ENCODE measurements at places on chromosomes 1 and 21.

- no peak for DNase-seq
Observed at GRCh38 chr1:110059133-110059863, 11.2 kb downstream of the ALX3 start.

- DNase-seq = no peak
Observed at GRCh38 chr1:13600762-13601453, 17.3 kb downstream of the PDPN start.

- no peak for DNase-seq
Observed at GRCh38 chr1:183027031-183027430, 3.8 kb downstream of the LAMC1 start.

GRCh38 chr1:164131949-164132348, 427.0 kb upstream of the PBX1 start:
- DNase-seq = no peak

- no peak for DNase-seq
Observed at GRCh38 chr1:246602194-246602593, 35.9 kb downstream of the CNST start.

DNA sequence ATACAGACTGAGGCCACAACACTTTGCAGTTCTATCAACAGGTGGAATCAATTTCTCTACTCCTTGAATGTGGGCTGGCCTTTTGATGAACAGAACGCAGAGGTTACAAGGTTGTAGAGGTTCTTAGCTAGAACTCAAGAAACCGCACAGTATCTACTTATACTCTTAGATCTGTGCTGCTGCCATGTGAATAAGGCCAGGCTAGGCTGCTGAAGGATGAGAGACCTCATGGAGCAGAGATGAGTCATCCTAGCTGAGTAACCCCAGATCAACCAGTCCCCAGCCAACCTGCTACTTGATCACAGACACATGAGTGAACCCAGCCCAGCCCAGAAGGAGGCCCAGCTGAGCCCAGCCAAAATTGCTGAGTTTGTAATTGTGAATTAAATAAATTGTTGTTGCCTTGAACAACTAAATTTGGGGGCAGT, 35.3 kb upstream of the BCAR3 start:
- DNase-seq = no peak

- DNase-seq = no peak
Observed at GRCh38 chr1:33578557-33579448, 106.4 kb downstream of the ZSCAN20 start.

DNA sequence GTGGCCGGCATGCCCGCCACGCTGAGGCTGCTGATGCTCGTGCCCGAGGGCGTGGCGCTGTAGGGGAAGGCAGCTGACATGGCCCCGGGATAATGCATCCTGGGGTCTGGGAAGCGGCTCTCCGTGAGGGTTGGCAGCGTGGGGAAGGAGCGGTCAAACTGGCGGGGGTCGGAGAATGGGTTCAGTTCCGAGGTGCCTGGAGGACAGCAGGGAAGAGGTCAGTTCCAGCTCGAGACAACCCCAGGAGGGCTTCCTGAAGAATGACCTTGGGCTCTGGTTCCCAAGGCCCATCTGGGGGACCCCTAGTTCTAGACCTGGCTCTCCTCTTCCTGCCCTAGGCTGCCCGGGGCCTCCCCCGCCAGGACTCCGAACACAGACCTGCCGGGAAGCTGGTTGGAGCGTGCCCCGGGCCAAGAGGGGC, 27.6 kb downstream of the RUNX3 start:
- DNase-seq = no peak

GRCh38 chr1:168554603-168555483, 11.0 kb upstream of the XCL2 start:
- DNase-seq = no peak

GRCh38 chr1:185636848-185637247, 97.3 kb upstream of the HMCN1 start:
- DNase-seq = no peak

- no peak for DNase-seq
Observed at GRCh38 chr1:198373376-198373775, 167.1 kb downstream of the ATP6V1G3 start.

DNA sequence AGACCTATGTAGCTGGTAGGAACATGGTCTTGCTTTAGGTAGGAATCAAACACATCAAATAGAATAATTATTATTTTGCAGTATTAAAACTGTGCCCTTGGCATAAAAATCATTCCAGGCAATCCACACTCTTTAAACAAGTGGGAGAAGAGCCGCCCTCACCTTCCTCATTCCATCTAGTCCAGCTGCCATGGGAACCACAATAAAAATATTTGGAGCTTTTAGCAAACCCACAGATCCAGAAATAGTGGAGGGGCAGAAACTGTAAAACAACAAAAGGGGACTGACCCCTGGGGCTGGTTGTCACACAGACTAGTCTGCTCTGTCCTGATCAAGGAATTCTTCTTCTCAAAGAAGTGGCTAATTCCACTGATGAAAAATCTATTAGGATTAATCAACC, 61.6 kb downstream of the PTPRC start:
- DNase-seq = no peak

GRCh38 chr1:93707956-93708355, 26.3 kb upstream of the BCAR3 start:
- no peak for DNase-seq

DNA sequence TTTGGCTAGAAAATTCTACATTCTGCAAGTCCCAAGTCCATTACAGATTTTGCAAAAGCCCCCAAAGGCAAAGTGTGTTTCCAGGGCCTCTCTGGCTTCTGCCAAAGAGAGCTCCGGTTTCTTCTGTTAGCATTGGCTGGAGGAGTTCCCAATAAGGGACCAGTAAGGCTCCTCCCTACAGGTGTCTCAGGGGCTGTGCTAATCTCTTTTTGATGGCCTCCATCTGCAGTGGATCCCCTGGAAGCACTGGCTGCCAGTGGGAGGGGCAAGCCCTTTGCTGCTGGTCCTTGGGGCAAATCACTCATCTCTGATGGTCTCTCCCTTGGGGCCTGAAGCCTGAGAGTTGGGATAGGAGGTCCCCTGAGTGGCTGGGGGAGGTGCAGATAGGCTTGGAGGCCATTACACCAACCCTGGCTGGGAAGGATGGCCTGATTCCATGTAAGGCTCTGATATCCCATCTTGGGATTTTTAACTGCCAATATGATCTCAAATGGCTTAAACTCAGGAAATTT, 89.1 kb upstream of the USP24 start:
- DNase-seq = no peak

DNA sequence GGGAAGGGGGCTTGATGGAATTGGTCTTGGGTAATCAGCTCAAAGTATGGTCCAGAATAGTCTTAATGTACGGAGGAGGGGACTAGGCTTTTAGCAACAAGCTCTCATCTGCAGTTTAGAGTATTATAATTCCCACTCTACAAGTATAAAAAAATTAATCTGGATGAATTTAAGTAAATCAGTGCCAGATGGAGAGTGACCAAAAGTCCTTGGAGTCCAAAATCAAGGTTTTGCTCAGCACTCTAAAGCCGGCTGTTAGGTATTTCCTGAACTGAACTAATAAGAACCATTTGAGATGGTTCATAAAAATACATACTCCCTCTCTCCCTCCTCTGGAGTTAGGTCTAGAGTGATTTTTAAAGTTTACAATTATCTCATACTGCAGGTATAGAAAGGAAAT, 23.7 kb downstream of the GLUL start:
- DNase-seq = no peak

- peak; percentile 39 for DNase-seq
Observed at GRCh38 chr1:46667782-46668760, at the start of gene ATPAF1. ATPAF1 (minus strand) TSS chr1:46668364; CDS start chr1:46668322, 42 bp downstream.

GRCh38 chr1:26994787-26995517, 1.5 kb downstream of the TRNP1 start:
- DNase-seq = no peak

DNA sequence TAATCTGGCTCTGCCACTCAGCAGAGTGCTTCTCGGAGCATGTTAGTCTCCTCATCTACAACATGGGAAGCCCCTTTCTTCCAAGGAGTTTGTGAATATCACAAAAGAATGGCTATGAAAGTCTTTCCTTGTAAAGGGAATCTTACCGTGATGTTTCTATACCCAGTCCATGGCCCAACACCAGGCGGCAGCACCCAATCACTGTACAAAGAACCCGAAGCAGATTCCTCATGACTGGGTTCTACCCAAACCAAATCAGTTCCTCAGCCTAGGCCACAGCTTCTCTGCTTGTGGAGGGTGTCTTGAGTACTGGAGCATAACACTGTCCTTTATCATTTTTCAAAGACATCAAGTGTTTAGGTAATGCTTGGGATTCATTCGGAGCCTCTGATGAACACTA, 16.6 kb upstream of the SLFNL1 start:
- DNase-seq = no peak

GRCh38 chr1:203512517-203512847, 18.5 kb downstream of the OPTC start:
- DNase-seq = no peak

DNA sequence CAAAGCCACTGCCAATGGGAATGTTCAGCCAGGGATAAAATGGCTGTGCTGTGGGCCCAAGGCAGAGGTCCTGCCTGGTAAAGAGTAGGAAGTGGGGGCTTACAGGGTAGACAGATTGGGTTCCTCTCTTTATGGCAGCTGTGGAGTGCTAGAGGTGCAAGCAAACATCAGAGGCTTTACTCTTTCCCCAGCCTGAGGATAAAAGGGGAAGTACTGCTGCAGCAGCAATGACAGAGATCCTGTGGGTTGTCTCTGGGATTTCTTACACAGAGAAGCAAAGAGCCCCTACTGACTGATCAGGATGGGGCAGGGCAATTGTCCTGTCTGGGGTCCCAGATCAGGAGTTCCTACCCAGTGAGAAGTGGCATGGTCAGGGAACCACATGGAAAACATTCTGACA, 54.2 kb downstream of the DRAM2 start:
- DNase-seq = no peak

DNA sequence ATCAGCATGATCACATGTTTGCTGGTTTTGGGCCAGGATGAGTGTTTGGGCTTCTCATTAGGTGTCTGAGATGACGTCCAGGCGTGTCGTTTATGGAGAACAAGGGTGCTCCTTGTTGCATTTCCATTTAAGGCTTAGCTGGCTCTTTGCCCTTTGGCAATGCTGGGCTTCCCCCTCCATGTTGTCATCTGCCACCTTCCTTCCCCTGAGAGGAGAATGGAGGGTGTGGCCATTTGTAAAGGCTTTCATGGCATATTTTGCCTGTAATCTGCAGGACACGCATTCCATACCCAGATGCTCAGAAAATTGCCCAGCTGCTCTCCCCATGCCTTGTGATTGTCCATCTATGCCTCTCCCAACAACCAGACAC, 27.7 kb downstream of the PKP1 start:
- no peak for DNase-seq

GRCh38 chr1:17412093-17412870, 27.2 kb downstream of the RCC2 start:
- no peak for DNase-seq

DNA sequence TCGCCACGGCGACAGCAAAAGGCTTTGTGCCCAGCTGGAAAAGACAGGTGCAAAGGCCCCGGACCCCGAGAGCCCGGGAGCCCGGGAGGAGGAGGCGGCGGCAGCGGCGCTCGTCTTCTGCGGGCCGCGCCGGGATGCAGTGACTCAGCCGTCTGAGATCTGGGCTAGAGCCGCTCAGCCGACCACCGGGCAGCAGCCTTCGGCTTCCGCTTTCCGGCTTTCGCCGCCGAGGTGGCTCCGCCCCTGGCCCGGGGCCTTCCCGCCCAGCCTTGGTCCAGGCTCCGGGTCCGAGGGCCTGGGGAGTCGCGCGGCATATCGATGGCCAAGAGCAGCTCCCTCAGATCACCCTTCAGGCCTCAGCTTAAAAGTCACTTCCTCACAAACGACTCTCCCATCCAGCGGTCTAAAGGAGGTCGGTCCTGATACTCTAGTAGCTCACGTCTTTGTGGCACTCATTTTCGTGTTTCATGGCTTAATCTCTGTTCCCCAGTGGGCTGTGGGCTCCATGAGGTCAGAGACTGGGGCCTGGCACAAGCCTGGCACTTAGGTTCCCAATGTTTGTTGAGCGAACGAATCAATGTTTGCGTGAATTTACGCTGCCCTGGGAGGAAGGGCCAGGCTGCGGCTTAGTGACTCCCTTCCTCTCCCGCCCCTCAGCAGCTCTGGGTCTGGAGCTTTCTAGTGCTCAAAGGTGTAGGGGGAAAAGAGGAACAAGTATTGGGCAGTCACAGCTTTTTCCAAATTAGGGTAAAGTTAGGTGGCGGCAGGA, at the start of gene PHTF1:
Gene PHTF1, minus strand, starts transcription at position 154 of the 769 bp plus-strand sequence. CDS start 783 bp downstream, outside the sequence.
- DNase-seq = peak; percentile 28

- no peak for DNase-seq
Observed at GRCh38 chr1:82455342-82455741, 654.6 kb downstream of the ADGRL2 start.

DNA sequence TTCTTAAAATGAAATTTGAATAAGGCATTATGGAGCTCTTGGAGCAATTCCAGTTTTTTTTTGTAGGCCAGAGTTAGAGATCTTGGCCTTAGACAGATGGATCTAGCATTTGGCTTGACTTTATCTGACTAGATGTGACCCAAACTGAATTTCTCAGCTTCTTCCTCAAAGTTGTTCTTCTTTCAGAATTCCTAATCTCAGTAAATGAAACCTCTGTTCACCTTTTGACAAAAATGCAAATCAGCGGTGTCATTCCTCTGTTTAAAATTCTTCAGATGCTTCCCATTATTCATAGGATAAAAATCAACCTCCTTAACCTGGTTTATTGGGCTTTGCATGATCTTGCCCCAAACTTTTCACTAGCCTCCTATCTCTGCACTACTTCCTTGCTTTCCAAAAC, 177.6 kb downstream of the RASAL2 start:
- DNase-seq = no peak

DNA sequence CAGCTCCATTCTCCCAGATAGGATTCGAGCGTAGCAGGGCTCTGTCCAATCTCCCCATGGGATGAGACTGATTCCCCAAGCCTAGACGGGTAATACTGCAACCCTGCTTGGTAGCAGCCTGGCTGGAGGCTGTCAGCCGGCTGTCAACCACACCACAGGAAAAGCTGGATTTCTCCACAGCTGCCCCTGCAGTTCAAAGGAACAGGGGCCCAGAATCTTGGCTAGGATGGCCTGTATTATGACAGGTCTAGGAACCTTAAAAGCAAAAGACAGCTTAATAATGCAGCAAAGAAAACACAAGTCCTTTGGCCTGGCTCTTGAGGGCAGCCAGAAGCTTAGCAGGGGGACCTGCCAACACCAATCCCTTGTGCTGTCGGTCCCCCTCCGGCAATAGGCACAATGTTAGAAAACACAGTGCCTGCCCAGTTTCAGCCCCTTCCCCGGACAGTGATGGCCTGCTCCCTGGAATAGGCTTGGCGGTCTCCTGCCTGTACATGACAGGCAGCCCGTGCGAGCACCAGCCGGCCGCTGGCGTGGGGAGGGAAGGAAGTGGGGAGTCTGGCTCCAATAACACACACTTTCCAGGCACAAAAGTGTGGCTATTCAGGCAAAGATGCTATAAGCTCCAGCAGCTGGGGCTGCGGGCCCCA, 90.5 kb downstream of the TRABD2B start:
- no peak for DNase-seq

GRCh38 chr1:119086830-119087229, 53.6 kb downstream of the WARS2 start:
- no peak for DNase-seq

GRCh38 chr1:208254376-208254775, 10.2 kb upstream of the PLXNA2 start:
- DNase-seq = no peak

GRCh38 chr1:167429612-167430011, 88.7 kb downstream of the CD247 start:
- DNase-seq = no peak

GRCh38 chr1:172155766-172156165, 264.7 kb upstream of the C1orf105 start:
- no peak for DNase-seq
